ENCODE measurements at places on chromosomes 7 and 10.

DNA sequence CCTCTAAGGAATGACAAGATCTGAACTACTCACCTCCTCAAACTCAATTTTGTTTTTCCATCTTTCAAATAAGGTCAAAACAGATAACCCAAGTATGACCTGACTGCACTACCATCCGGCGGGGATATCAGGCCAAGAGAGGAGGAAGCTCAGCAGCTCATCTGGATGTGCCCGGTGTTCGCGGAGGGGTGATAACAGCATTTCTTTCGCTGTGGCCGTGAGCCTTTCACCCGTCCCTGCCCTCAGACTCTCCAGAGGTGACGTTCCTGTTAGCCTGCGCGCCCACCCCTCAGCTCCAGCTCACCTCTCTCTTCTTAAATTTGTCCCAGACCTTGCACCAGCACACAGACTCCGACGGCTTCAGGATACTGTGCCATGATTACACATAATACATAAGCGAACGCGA lies 526 bp downstream of the ZNF248 start:
- no peak for DNase-seq

- DNase-seq = no peak
These were observed 46.3 kb downstream of the VIPR2 start for GRCh38 chr7:159098424-159098786.

GRCh38 chr7:32145911-32146310 lies 75.7 kb upstream of the PDE1C start:
- no peak for DNase-seq

GRCh38 chr7:37471619-37472018 lies 23.0 kb upstream of the ELMO1 start:
- no peak for DNase-seq

- DNase-seq = no peak
These were observed 360.3 kb upstream of the C7orf33 start for GRCh38 chr7:148230296-148230695.

DNA sequence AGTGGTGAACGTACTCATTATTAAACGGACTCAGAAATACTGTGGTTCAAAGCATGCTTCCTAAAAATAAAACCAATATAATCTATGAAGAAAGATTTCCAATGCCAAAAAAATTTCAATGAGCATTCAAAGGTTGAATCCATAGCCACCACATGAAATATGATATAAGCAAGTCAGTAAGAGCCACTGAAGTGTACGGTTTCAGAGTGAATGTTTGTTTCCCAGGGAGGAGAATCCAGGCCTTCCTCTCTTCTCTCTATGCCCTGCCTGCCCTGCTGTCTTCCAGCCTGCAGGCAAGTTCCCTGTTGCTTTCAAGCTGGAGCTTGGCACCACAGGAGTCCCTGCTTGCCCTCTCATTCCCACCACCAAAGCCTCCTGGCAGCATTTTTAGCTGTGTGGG lies 1171.6 kb upstream of the C7orf33 start:
- no peak for DNase-seq

DNA sequence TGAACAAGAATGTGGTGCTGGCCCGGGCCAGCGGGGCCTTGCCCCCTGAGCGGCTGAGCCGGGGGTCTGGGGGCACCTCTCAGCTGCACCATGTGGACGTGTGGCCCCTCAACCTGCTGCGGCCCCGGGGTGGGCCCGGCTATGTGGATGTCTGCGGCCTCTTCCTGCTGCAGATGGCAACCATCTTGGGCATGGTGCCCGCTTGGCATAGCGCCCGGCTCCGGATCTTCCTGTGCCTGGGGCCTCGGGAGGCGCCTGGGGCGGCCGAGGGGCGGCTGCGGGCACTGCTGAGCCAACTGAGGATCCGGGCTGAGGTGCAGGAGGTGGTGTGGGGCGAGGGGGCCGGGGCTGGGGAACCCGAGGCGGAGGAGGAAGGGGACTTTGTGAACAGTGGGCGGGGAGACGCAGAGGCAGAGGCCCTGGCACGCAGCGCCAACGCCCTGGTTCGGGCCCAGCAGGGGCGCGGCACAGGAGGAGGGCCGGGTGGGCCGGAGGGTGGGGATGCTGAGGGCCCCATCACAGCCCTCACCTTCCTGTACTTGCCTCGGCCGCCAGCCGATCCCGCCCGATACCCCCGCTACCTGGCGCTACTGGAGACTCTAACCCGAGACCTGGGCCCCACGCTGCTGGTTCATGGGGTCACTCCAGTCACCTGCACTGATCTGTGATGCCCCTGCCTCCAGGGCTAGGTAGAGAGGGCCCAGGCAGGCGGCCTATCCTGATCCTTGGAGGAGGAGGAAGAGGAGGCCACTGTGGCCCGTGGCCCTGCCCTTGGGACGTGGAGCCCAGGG lies 1.1 kb upstream of the TRIP6 start:
- no peak for DNase-seq

GRCh38 chr7:117229350-117229749 lies 93.5 kb downstream of the WNT2 start:
- no peak for DNase-seq

DNA sequence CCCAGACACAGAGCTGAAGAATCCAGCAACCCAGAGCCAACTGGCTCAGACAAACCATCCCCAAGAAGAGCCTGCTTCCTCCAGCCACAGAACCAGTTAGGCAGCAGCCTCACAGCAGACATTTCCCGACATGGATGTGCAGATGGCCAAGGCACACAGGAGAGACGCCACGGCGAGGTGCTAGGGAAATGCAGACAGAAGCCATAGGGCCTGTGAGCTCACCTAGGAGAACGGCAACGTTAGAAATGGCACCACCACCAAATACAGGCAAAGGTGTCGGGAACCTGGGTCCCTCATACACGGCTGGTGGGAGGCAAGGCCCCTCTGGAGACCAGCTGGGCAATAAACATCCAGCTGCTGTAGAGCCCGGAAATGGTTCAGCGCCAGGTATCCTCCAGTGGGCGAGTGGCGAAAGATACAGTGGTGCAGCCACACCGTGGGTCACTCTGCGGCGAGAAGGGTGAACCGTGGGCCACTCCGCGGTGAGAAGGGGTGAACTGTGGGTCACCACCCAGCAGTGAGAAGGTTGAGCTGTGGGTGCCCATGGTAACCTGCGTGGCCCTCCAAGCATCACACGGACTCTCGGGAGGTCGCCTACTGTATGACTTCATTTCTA lies 31.2 kb downstream of the JAKMIP3 start:
- no peak for DNase-seq

- no peak for DNase-seq
These were observed 1.1 kb upstream of the AKR1B1 start for GRCh38 chr7:134459981-134460380.

- no peak for DNase-seq
These were observed 46.2 kb downstream of the NOC3L start for GRCh38 chr10:94316560-94316959.

DNA sequence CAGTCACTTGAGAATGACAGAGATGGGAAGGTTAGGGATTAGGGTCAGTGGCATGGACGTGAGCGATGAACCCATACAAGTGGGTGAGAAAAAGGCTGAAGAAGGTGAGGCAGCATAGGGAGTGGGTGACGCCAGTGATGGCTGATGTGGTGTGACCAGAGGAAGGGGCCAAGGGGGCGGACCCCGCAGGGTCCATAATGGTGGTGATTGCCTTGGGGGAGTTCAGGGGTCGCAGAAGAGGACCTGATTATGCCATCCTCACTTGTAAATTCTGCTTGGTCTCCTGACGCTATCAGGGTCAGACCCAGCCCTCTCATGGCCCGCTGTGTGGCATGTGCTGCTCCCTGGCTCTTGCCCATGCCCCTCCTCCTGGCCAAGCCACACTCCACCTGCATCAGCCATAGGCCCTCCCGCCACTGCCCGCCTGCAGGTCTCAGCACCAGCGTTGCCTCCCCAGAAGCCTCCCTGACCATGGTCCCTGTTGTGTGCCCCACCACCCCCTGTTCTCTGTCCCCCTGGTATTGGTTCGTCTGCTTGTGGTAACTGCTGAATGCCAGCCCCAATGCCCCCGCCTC lies 235.7 kb downstream of the EBF3 start:
- no peak for DNase-seq

DNA sequence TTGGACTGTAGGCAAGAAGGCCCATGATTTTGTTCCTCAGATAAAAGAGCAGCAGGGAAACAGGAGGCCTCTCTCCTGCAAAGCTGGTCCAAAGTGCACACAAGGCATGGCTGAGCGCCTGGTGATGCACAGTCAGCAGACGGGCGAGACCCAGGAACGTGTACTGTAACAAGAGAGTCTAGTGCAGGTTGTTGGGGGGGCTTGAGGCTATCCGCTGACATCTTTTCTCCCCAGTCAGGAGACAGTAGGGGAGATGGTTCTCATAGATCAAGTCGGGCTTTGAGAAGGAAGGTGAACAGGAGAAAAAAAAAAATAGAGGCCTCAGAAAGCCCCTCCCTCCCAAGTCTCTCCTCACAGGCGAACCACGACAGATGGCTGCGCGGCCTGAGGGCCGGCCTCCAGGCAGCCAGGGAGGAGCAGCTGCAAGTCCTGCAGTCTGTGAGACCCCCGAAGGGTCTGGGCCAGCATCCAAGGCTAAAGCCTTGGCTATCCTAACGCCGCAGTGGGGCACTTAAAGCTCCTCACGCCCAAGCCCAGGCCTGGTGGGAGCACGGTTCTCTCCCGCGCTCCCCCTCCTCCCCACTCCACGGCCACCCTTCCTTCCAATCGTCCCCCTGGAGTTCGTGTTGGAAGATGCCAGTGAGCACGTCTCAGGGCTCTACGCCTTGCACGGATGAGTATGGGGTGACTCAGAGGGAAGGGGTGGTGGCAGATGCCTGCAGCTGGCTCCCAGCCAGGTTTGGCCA lies 68.3 kb downstream of the PRKAG2 start:
- no peak for DNase-seq

DNA sequence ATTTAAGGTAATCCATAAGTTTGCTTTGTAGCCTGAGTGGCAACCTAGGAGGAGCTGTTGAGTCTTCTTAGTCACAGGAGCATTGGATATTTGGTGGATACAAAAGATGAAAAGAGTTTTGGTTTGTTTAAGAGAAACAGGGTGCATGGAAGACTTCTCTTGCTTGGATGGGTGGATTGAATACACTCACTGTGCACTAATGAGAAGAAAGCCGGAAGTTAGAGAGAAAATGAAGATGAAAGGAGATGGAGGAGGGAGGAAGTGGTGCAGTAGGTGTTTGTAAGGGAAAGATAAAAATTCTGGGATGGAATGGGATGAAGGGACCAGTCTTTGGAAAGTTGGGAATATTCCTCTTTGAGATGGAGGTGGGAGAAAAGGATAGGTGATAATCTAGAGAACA lies 7.7 kb downstream of the MDFIC start:
- DNase-seq = no peak

GRCh38 chr10:14433147-14433546 lies 102.4 kb upstream of the FRMD4A start:
- no peak for DNase-seq

DNA sequence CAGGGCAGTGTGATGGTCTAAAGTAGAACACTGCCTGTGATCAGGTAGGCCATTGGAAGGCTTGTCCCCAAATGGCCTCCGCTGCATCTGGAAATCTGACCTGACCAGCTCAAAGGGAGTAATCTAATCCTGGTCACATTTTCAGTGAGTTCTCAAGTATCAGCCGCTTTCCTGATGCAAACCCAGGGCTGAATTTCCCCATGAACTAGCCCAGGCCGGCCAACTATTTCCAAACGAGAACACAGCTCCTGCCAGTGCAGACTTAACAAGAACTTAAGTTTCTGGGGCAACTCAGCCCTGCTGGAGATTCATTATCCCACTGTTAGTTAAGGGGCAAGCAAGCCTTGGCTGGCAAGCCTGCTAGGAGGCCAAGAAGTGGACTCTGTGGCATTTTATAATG lies 59.6 kb upstream of the FAM180A start:
- DNase-seq = no peak

GRCh38 chr7:38862666-38863065 lies 46.3 kb downstream of the VPS41 start:
- DNase-seq = peak; percentile 47

- no peak for DNase-seq
These were observed 119.8 kb downstream of the NKX6-2 start for GRCh38 chr10:132665946-132666704.

- DNase-seq = no peak
These were observed 6.9 kb downstream of the SNX10 start for GRCh38 chr7:26298472-26299058.

DNA sequence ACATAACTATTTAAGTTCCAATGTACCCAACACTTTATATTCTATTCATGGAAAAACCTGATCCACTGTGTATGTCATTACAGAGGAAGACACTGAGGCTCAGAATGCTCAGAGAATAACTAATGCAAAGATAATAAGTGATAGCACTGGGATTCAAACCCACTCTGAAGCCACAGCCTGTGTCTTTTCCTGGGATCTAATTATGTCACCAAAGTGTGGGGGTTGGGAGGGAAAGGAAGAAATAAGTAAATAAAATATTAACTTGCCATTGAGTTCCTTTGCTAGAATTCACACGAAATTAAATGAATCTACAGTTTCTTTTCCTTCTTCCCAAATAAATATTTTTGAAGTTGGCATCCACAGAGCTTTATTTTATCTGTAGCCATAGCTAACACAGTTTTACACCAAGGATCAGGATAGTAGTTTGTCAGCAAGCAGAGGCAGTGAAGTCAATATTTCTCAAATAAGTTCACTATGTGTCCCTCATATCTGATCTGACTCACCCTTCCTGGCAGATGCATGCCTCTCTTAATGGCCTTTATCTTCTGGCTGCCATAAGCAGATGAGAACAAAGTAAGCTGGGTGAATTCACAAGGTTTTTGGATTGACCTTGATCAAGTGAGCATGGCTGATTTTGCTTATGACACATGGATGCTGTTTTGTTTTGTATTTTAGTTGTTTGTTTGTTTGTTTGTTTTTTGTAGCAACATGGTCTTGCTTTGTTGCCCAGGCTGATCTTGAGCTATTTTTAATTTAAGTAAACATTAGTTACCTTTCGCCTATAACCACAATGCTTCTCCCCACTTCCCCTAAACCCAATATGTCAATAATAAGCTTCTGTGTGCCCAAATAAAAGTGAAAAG lies 6.3 kb downstream of the RAPGEF5 start:
- no peak for DNase-seq

GRCh38 chr7:46369933-46370654 lies 449.0 kb upstream of the IGFBP3 start:
- DNase-seq = no peak

DNA sequence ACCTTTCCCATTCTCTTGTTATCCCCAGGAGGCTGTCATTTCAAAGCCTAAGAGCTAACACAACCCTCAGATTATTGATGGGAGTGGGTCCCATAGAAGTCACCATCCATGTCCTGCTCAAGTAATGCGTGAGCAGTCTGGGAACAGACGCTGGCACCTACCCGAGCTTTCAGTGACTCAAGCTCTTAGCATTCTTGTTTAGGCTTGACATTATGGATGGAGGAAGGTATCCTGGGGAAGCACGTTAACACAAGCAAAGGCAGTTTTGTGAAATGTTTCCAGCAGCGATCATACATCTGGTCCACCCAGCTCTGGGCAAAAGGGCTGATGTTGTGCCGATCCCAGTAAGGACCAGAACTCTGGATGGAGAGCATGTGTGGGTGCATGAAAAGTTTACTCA lies 30.0 kb upstream of the AUTS2 start:
- DNase-seq = no peak

DNA sequence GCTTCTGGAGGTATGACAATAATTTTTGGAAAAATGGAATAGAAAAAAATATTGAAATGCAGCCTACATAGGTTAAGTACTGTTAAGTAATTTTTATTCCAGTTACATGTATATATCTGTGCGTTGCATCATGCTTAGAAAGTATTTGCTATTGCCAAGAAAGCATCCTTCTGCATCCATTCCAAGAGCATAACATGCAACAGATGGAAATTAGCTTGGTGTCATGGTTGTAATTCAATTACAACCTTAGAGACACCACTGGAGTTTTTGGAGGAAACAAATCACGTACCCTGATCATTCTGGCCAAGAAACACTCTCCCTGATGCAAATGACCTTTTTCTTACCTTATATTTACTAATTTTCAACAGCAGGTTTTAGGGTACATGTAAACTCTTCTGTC lies 1.7 kb downstream of the AKR1B1 start:
- DNase-seq = no peak

Measured in SHP77 treated with DMSO at 0.1 percent for 48 hours (cell line).